ENCODE measurements at places on chromosomes 12 and 14. TPM values are rescaled to one million over a fixed set of nuclear protein-coding genes. Genes with fewer than 3 reads are reported as not detected.

The ESPL1 gene
- total RNA-seq = 6.7 TPM

The WIF1 gene
- total RNA-seq = 10.6 TPM

The TMEM132C gene
- under 0.01 TPM for total RNA-seq

The SLC7A8 gene
- 30.1 TPM for total RNA-seq

The MMP17 gene
- total RNA-seq = not detected

The RFX4 gene
- total RNA-seq = not detected

The LALBA gene
- not detected for total RNA-seq

The BDKRB2 gene
- not detected for total RNA-seq

The C1QL4 gene
- not detected for total RNA-seq

The TCL1A gene
- not detected for total RNA-seq

The ANKRD33 gene
- total RNA-seq = not detected

The KRT85 gene
- not detected for total RNA-seq

Data from stomach (tissue), 19 donors.